ENCODE measurements at places on chromosomes 12 and 14. TPM values are rescaled to one million over a fixed set of nuclear protein-coding genes. Genes with fewer than 3 reads are reported as not detected.

The GAS2L3 gene
- total RNA-seq = 12.6 TPM

DNA sequence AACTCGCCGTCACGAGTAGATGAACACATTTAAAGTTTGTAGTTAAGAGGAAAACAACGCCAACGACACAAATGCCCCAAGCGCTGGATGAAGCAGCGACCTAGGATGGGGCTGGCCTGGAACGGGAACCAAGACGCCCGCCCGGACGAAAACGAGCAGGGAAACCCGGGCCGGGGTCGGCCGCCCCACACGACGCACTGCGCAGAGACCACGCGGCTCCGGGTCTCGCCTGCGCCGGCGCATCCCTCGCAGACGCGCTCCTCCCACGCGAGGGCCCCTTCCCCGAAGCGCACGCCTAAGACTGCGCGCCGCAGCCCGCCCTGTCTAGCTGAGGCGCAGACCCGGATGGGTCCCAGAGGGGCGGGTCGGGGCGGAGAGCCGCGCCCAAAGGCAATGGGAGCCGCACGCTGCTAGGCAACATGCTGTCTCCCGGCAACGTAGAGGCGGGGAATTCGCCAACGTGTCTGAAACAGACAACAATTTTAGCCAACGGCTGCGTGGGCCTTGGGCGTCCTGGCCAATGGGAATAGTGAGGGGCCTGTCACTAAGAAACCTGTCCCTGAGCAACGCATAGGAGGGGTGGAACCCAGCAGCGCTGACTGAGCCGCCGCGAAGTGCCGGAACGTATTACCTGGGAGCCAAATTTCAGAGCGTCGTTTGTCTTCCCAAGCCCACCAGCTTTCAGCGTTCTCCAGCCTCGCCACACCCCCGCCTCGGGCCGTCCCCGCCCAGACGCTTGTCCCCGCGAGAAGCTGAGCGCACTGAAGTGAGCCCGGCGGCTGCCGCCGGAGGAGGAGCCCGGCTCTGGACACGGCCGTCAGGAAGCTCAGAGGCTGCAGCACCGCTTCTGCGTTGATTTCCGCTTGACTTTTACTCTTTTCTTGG, 21.0 kb upstream of the CHFR start:
- H3K27ac ChIP-seq = peak overlapping the region; percentile 69
- no peaks in the 10 kb centered on the region for H3K4me1 ChIP-seq
- DNase-seq = peak; percentile 99

- no peaks in the 10 kb centered on the region for H3K27me3 ChIP-seq
- no peak overlapping the region for H3K4me3 ChIP-seq
- DNase-seq = no peak
- no peaks in the 10 kb centered on the region for H3K4me1 ChIP-seq
Observed at GRCh38 chr14:80215756-80216581, 4.7 kb upstream of the DIO2 start.

DNA sequence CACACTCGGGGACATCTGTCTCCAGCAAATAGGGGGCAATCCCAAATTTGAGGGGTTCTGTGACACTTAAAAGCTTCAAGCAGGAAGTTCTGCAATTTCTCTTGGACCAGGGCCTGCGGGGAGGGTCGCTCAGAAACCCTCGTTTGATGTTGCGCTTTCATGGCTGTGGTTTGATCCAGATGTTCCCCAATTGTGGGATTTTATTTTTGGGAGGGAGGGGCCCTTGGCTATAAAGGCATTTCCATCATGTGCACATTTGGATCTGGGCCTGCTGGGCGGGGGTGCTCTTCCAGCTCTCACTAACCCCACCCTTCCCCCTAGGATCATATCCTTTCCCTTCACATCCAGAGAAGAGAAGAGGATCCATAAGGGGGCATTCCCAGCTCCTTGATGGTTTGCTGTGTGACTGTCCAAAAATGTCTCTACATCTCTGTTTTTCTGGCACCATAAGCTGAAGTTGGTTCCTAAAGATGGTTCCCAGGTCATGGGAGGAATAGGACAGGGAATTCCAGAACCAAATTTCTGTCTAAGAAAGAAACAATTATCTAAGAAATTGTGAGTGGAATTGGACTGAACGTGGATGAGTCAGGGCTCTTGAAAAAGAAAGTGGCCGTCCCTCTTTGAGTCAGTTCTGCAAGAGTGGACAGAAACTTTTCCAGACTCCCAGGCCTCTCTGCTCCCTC, 47.2 kb downstream of the SMUG1 start:
- no peak overlapping the region for H3K4me3 ChIP-seq
- no peaks in the 10 kb centered on the region for H3K27me3 ChIP-seq
- H3K4me1 ChIP-seq = no peaks in the 10 kb centered on the region
- DNase-seq = no peak
- no peaks in the 10 kb centered on the region for H3K36me3 ChIP-seq
- no peak overlapping the region for H3K27ac ChIP-seq

The LTB4R gene
- 9.3 TPM for total RNA-seq

- H3K27ac ChIP-seq = no peak overlapping the region
- no peaks in the 10 kb centered on the region for H3K27me3 ChIP-seq
- H3K4me1 ChIP-seq = no peaks in the 10 kb centered on the region
- no peak for DNase-seq
- no peak overlapping the region for H3K4me3 ChIP-seq
- H3K36me3 ChIP-seq = no peaks in the 10 kb centered on the region
Observed at GRCh38 chr14:100850841-100851585, 25.1 kb downstream of the MEG3 start.

The TAS2R9 gene
- not detected for total RNA-seq
